ENCODE measurements at places on chromosomes 7 and 10. TPM values are rescaled to one million over a fixed set of nuclear protein-coding genes. Genes with fewer than 3 reads are reported as not detected.

DNA sequence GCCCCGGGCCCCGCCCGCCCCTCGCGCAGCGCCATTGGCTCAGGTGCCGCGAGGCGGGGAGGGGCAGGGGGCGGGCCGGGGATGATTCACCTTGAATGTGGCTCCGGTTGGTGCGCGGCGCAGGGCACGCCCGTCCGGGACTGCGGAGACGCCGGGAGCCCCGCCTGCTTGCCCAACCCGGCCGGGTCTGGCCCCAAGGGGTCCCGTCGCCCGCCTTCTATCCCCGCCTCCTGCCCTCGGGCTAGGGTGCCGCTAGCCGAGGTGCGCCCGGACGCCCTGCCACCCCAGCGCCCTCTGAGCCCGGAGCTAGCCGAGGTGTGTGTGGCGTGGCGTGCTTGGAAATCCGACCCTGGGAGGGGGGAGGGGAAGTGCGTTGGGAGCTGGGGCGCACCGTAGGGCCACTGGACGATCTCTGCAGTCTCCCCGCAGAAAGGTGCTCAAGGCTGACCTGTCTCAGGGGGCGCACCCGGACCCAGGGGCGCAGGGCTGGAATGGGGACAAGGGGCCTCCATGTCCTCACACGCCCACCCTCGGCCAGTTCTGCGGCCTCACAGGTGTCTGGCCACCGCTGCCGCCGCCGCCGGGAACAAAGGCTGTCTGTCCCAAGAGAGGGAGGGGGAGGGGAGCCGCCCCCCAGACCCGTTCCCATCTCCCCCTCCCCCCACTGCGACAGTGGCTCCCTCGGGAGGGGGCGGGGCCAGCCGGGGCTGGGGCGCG lies 168.9 kb downstream of the NRF1 start:
- H3K4me1 ChIP-seq, result peaks cover 68% of the 10 kb centered on the region
- peak overlapping the region; percentile 62 for H3K4me3 ChIP-seq
- H3K27me3 ChIP-seq, result peaks cover 100% of the 10 kb centered on the region
- H3K36me3 ChIP-seq, result no peaks in the 10 kb centered on the region

Gene MCM10
- 0.08 TPM for total RNA-seq

GRCh38 chr10:119143657-119144056 lies 21.9 kb downstream of the SFXN4 start:
- H3K27me3 ChIP-seq, result no peaks in the 10 kb centered on the region
- peaks cover 15% of the 10 kb centered on the region for H3K4me1 ChIP-seq
- peaks cover 58% of the 10 kb centered on the region for H3K36me3 ChIP-seq
- H3K27ac ChIP-seq, result no peak overlapping the region
- no peak overlapping the region for H3K4me3 ChIP-seq

DNA sequence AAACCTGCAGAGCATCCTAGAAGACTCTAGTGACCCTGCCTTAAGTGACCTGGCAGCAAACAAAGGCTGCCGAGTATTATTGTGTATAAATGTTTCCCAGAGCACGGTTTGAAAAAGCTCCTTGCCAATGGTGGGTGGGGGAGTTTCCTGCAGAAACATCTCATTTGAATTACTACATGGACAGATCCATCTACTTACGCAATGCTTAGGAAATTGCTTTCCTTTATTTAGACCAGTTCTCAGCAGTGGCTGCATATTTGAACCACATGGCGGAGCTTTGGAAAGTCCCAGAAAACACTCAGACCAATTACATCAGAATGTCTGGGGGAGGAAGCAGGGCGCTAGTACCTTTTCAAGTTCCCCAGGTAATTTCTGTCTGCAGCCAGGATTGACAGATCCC lies 560.9 kb downstream of the SDK1 start:
- no peak overlapping the region for H3K4me3 ChIP-seq
- H3K36me3 ChIP-seq, result no peaks in the 10 kb centered on the region
- peaks cover 16% of the 10 kb centered on the region for H3K4me1 ChIP-seq

DNA sequence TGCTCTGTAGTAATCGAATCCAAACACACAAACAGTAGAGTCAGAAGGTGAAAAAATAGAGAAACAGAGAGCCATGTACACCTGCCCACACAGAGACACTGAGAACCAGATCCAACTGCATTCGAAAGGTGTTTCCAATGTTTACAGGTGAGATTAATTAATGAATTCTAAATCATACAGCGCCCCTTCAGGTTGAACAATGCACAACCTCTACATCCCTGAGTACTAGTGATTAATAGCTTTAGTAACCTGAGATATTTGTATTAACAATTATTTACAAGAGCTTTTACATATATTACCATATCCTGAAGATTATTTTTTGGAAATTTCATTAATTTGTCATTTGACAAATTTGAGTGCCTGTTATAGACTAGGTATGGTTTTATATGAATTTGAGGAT lies 7.6 kb upstream of the MRC1 start:
- peaks cover 6% of the 10 kb centered on the region for H3K4me1 ChIP-seq
- H3K4me3 ChIP-seq, result no peak overlapping the region
- H3K27me3 ChIP-seq, result no peaks in the 10 kb centered on the region
- H3K27ac ChIP-seq, result no peak overlapping the region
- no peak for DNase-seq

- H3K4me1 ChIP-seq, result peaks cover 95% of the 10 kb centered on the region
- peak within 1 kb of the TSS; percentile 99 for H3K27ac ChIP-seq
- peak within 1 kb of the TSS; percentile 97 for H3K4me3 ChIP-seq
- no peaks in the 10 kb centered on the region for H3K36me3 ChIP-seq
- H3K27me3 ChIP-seq, result no peaks in the 10 kb centered on the region
- peak; percentile 98 for DNase-seq
Measured at GRCh38 chr10:32958085-32959005, at the start of gene ITGB1. Gene ITGB1 (minus strand): TSS chr10:32958230. CDS start chr10:32935558, 22,672 bp downstream.

Gene EPHA1
- not detected for total RNA-seq

Gene ITIH2
- not detected for total RNA-seq

DNA sequence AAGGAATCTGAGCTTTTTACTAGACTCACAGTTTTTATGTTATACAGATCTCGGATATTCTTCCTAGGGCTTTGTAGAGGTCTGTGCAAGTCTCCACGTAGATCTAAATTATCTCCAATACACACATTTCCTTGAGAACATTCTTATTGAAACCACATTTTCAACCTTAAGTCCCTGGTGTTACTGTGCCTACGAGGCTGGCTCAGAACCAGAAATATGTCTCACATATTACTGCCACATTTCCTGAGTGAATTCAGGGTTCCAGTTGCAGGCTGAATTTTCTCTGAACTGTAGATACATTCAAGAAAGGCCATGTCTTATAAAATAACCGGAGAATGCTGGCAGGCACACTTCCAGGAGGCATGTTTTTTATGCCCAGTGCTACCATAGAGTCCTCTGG lies 46.5 kb downstream of the INHBA start:
- no peak for DNase-seq
- no peak overlapping the region for H3K27ac ChIP-seq
- H3K36me3 ChIP-seq, result no peaks in the 10 kb centered on the region
- H3K4me1 ChIP-seq, result peaks cover 14% of the 10 kb centered on the region

GRCh38 chr10:51217505-51217904 lies 143.2 kb downstream of the PRKG1 start:
- no peaks in the 10 kb centered on the region for H3K27me3 ChIP-seq
- H3K4me3 ChIP-seq, result no peak overlapping the region
- H3K27ac ChIP-seq, result no peak overlapping the region
- no peaks in the 10 kb centered on the region for H3K36me3 ChIP-seq
- H3K4me1 ChIP-seq, result peaks cover 19% of the 10 kb centered on the region
- no peak for DNase-seq

- H3K27me3 ChIP-seq, result no peaks in the 10 kb centered on the region
- H3K27ac ChIP-seq, result no peak overlapping the region
- DNase-seq, result no peak
- no peak overlapping the region for H3K4me3 ChIP-seq
Measured at GRCh38 chr7:17624379-17624778, 315.9 kb downstream of the SNX13 start.

DNA sequence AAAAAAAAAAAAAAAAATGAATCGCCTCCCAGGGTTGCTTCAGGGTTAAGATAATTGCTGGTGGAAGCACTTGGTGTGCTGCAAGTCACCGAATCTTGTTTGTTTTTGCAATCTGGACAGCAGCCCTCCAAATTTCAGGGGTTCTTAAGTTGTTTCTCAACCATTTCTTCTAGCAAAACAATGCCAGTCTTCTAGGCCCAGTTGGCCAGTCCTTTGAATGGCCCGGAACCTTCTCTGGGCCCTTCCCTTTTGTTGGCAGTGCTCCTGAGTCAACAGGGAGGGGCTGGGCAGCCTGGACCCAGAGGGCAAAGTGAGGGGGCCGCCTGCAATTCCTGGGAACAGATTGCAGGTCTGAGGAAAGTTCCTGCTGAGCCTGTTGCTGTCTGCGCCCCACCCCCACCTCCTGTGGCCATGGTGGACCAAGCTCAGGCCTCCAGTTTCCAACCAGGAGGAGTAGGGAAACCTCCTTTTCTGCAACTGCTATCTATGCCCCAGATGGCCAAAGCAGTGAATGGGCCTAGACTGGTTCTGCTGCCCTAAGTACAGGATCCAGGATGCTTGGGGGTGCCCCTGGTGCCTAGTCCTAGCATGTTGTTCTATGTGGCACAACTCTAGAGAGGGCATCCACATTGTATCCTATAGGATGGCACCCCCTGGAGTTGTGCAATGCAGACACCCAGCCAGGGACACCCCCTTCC lies 31.4 kb upstream of the PDCD4 start:
- H3K36me3 ChIP-seq, result peaks cover 10% of the 10 kb centered on the region
- H3K27me3 ChIP-seq, result no peaks in the 10 kb centered on the region
- H3K4me1 ChIP-seq, result peaks cover 57% of the 10 kb centered on the region

DNA sequence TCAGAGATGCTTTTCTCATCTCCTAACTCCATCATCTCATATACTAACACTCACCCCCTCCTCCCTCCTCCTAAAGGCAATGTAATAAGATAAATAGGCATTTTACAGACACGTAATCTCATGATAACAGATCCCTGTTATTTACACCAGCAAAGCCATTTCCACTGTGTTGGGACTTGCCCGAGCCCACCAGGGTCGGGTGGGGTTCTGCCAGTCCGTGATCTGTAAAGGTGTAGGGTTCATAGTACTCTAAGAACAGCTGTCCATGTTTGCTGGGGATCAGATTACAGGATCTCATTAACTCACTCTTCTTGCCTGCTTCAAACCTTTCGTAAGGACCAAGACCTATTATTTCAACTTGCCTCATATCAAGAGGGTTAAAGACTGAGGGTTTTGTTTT lies 172.4 kb downstream of the FZD1 start:
- H3K4me1 ChIP-seq, result no peaks in the 10 kb centered on the region
- no peak overlapping the region for H3K4me3 ChIP-seq
- DNase-seq, result no peak

DNA sequence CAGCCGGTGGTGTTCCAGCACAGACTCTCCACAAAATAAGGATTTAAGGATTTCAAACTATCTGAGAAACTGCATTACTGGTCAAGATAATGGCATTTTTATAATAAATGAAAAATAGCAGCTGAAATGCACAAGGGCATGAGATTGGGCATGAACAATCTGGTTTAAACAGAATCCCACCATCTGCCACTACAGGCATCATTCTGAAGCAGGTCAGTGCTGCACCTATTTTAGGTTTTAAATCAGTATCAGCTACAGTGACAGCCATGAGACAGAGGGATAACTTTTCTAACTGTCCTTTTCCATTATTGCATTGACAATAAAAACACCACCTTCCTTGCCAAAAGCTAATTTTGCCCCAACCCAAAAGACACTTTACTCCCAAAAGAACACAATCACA lies 186.8 kb downstream of the ETV1 start:
- H3K27me3 ChIP-seq, result no peaks in the 10 kb centered on the region
- no peak overlapping the region for H3K4me3 ChIP-seq
- DNase-seq, result no peak
- H3K27ac ChIP-seq, result no peak overlapping the region
- H3K4me1 ChIP-seq, result no peaks in the 10 kb centered on the region
- H3K36me3 ChIP-seq, result no peaks in the 10 kb centered on the region

GRCh38 chr7:127885843-127886242 lies 145.4 kb downstream of the LRRC4 start:
- H3K27ac ChIP-seq, result peak overlapping the region; percentile 65
- no peaks in the 10 kb centered on the region for H3K27me3 ChIP-seq
- H3K36me3 ChIP-seq, result peaks cover 8% of the 10 kb centered on the region
- H3K4me3 ChIP-seq, result no peak overlapping the region

GRCh38 chr7:98315318-98315993 lies 34.0 kb downstream of the BRI3 start:
- no peaks in the 10 kb centered on the region for H3K4me1 ChIP-seq
- no peak overlapping the region for H3K27ac ChIP-seq
- H3K4me3 ChIP-seq, result no peak overlapping the region
- no peaks in the 10 kb centered on the region for H3K27me3 ChIP-seq
- no peak for DNase-seq
- peaks cover 3% of the 10 kb centered on the region for H3K36me3 ChIP-seq

DNA sequence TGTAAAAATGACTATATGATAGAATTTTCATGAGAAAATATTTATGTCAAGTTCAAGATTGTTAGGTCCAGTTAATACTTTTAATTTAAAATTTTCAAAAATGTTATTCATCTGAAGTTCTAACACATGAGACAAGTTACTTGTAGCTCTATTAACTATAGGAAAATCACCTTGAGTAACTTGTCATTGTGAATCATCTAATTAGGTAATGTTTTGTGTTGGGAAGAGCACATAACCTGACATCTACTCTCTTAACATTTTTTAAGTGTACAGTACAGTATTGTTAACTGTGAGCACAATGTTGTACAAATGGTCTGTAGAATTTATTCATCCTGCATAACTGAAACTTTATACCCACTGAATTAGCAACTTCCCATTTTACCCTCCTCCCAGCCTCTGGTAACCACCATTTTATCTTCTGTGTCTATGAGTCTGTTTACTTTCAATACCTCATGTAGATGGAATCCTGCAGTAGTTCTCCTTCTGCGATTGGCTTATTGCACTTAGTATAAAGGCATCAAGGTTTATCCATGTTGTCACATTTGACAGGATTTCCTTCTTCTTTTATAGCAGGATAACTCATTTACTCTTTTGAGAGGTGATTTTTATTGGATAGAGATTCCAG lies 54.6 kb downstream of the ARL4A start:
- H3K4me3 ChIP-seq, result no peak overlapping the region
- no peaks in the 10 kb centered on the region for H3K36me3 ChIP-seq
- DNase-seq, result no peak
- H3K27me3 ChIP-seq, result no peaks in the 10 kb centered on the region
- peaks cover 7% of the 10 kb centered on the region for H3K4me1 ChIP-seq

DNA sequence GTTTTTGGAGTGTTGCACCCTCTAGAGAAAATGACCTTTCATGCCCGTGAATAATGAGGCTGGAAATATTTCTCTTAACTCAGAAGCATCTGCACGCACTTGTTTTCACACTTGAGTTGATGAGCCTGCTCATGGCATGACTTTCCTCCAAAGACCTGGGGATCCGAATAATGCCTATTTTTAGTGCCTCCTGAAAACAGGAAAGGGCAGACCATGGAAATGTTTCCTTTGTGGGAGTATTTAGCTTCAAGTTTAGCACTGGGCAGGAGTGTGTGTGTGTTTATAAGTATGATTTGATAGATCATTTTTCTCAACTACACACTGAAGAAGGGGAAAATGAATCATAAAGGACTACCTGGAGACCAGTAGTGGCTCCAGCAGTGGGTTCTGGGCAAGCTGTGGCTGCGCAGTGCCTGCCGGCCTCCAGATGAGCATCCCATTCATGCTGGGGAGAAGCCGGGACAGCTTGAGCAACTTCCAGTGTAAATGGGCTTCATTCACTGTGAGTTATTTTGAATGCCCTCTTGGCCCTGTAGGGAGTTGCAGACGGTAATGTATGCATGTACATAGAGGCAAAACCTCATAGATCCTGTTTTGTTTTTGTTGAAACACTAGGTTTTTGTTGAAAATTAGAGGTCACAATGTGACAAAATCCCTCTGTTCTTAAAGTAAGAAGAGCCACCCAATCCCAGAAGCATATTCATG lies 117.8 kb upstream of the INSYN2A start:
- H3K27me3 ChIP-seq, result no peaks in the 10 kb centered on the region
- H3K36me3 ChIP-seq, result no peaks in the 10 kb centered on the region
- H3K27ac ChIP-seq, result peak overlapping the region; percentile 27
